ENCODE measurements at places on chromosomes 11 and 22.

- no peak for DNase-seq
Measured at GRCh38 chr22:46766611-46767010, 4.2 kb downstream of the TBC1D22A start.

- no peak for DNase-seq
Measured at GRCh38 chr11:109033627-109034338, 368.9 kb downstream of the DDX10 start.

DNA sequence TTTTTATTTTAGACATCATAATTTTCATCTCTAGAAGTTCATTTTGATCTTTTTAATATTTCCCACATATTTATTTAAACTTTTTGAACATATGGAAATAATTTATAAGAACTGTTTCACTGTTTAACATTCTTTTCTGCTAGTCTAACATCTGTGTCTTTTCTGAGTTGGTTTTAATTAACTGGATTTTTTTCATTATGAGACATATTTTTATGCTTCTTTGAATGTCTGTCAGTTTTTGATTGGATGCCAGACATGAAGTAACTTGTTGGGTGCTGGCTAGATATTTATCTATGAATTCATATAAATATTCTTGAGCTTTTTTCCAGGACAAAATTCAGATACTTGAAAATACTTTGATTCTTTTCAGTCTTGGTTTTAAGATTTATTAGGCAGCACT lies 317.8 kb upstream of the NCAM1 start:
- DNase-seq = no peak

DNA sequence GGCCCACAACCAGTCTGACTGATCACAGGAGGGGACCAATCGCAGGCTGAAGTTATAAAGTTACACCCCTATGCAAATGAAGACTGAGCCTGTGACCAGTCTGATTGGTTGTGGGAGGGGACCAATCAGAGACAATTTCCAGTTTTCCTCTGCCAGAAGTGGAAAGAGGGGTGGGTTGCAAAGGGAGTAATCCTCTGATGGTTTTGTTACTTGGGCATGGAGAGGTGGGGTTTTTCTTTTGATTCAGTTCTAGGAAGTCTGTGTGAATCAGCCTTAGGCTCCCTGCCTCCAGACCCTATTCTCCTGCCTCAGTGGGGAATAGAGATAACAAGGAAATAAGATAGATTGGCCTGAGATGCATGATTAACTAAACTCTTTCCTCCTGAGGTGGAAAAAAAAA lies 9.9 kb downstream of the OR6M1 start:
- DNase-seq = no peak

DNA sequence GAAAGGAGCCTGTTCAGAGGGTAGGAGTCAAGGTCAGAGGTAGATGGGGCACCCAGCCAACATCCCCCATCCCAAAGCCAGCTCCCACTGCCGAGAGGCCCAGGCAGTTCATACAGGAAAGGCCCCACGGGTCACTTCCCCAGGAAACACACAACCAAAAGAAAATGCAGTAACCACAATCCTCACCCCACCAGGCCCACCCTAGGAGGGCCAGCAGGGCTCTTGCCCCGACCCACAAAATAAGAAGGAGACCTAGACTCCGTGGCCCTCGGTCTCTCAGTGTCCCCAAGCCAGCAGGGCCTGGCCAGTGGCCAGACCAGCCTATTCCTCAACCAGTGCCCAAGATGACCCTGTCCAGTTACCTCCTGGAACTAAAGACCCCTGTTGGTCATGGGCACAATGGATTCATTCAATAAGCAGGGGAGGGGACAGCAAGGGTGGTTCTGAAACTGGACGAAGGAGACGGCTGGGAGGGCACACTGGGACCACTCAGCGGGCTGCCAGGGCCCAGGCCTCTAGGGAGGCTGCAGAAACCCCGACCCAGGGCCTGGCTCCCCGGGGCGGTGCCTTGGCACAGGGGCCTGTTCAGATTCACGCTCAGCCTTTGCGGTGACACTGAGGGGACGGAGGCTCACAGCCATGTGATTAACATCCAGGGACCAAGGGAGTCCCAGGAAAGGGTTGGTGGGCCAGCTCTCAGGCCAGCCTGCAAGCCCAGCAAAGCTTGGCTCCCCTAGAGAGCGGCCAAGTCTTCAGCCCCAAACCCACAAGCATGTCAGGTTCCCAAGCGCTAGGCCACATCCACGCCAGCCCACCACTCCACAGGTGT lies 5.5 kb downstream of the RAB3IL1 start:
- no peak for DNase-seq

GRCh38 chr11:103659206-103659618 lies 377.2 kb upstream of the DDI1 start:
- DNase-seq = no peak

GRCh38 chr11:3156282-3156660 lies 8.8 kb downstream of the OSBPL5 start:
- peak; percentile 38 for DNase-seq

GRCh38 chr22:44360668-44361381 lies 48.1 kb upstream of the SHISAL1 start:
- DNase-seq = no peak

- peak; percentile 67 for DNase-seq
Measured at GRCh38 chr11:115930886-115931547, 426.8 kb upstream of the CADM1 start.

DNA sequence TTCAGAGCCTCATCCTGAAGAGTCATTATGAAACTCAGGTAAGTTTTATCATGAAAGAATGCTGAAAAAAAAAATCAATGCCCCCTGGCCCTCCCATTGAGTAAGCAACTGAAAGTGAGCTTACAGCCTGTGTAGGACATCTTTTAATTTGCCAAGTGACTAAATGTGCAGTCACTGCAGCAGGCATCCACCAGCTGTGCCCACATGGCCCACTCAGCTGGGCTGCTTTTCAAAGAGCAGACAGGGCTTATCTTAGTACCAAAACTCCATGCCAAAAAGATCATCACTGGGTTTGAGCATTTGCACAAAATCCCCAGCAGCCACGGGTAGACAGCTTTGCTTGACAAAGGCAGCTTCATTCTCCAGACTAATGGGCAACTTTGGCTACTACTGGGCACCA lies 709.7 kb downstream of the NTM start:
- no peak for DNase-seq

DNA sequence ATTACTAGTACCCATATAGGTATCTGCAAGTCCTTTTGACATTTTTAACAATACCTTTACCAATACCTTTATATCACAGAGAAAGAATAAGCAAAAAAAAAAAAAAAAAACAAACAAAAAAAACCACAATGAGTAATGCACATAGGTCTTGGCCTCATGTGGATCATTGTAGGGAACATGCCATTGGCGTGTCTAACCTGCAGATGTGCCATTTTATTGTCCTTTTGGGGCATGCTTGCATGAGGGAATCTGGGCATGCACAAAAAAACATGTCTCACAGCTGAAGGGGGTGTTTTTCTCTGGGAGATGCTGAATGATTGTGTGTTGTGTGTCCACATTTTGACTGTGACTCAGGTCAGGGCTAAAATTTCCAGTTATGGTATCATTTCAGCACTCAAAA lies 361.6 kb downstream of the GUCY1A2 start:
- no peak for DNase-seq

- no peak for DNase-seq
Measured at GRCh38 chr11:117420143-117420485, 92.5 kb downstream of the CEP164 start.

- DNase-seq = no peak
Measured at GRCh38 chr11:21560466-21560975, 632.4 kb upstream of the ANO5 start.

DNA sequence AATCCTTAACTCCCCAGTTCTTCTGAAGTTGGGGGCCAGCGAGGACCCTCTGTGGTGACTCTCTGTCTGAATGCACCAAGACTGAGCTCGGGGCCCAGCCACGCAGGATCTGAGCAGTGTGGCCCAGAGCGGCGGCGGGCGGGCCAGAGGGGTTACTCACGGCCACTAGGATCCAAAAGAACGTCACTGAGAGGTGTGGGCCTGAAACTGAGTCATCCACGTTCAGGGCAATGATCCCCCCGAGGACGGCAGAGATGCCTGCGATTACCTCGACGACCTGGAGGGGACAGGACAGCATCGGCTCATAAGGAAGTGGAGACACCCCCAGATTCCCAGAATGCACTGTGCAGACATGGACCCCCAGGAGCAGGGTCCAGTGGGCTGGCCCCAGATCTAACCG lies 11.2 kb downstream of the MLC1 start:
- no peak for DNase-seq

DNA sequence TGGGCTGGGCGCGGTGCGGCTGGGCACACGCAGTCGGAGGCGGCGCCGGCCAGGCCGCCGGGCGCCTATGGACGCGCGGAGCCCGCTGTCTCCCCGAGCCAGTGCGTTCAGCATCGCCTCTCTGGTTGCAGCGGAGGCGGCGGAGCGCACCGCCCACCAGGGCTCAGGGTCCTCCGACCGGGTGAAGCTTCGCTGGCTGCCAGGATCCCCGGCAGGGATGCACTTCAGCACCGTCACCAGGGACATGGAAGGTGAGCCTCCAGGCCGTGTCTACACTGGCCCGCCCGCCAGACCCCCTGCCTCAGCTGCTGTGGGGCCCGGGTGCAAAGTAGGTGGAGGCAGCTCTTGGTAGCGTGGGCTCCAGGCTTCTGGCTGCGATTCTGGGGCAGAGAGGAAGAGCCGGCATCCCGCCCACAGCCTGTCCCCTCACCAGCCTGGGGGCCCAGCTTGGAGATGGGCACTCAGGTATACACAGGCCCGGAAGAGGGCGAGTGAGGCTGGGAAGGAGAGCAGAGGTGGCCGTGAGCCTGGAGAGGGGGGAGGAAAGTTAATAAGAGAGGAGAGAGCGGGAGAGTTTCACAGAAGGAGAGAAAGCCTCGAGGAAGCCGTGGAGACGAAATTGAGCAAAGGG lies 1.0 kb upstream of the TBX1 start:
- no peak for DNase-seq

DNA sequence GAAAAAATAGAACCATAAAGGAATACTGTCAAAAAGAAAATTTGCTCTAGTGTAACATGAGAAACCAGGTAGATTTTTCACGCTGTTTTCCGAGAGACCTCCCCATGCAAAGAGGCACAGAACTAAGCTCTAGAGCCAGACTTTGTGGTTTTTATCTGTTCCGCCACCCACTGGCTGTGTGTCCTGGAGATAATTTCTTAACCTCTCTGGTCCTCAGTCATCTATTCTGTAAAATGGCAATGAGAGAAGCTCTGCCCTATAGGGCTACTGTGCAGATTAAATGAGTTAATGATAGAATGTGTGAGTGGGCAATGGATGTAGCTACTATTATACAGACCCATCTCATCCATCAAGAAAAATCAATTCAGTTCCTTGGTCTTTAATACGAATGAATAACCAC lies 9.4 kb upstream of the SIGIRR start:
- DNase-seq = no peak

GRCh38 chr11:8283100-8283464 lies 19.4 kb upstream of the LMO1 start:
- DNase-seq = no peak

DNA sequence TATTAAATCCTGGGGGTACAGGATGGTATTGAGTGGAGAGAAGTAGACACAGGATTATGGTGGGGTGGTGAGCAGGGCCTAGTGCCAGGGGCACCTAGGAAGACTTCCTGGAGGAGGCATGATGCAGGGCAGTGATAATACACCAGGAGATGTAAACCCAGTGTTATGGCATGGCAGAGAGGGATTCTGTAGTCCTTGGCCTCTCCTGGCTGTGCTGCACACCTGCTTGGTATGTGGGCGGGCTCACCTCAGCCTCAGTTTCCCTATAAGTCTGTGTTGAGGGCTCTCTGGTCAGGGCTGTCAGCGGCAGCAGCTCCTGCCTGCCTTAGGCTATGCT lies 2.2 kb downstream of the PDXP start:
- DNase-seq = no peak

DNA sequence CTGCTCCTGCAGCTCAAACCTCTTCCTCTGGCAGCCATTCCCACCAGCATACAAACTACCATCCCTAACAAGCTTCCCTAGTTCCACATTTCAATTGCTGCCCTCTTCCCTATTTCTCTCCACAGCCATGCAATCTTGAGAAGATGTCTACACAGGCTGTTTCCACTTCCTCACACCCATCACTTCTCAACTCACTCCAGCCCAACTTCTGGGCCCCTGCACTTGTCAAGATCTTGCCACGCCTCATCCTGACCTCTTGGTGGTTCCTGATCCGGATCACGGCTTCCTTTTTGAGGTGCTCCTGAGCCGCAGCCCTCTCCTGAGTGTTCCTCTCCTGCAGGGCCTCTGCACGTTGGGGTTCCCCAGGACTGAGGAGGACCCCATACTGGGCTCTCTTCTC lies 22.6 kb downstream of the RPL27A start:
- DNase-seq = peak; percentile 57

GRCh38 chr11:133509924-133510697 lies 22.2 kb downstream of the OPCML start:
- no peak for DNase-seq

- no peak for DNase-seq
Measured at GRCh38 chr22:49751966-49752597, 75.6 kb downstream of the BRD1 start.

DNA sequence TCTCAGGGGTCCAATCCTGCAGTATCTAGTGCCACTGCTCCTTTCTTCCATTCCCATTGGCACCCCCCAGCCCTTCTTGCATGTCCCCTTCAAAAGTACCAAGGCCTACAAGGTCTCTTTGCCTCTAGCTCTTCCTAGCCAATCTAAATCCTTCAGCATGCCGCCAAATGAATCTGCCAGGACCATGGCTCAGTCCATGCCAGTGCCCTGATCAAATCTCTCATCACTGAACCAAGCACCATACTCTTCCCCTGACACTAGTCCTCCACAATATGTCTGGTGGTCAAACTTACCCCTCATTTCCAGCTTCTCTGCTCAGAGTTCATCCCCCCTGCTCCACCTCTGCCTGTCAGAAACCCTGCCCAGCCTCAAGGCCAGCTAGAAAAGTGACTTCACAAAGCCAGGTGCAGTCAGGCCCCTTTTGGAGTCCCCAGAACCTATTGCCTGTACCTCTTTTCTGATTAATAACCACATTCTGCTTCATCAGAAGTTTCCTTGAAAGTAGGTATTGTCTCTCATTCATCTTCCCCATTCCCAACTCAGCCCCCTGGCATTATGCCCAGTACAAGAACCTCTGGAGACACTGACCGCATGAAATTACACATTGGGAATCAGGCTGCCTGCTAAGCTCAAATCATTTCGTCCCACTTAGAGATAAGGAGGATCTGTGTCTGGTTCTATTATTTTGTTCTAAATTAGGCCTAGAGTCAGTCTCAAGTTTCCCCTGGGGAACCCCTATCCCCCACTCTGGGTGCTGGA lies 11.4 kb downstream of the FEN1 start:
- no peak for DNase-seq

GRCh38 chr22:22200569-22201184 lies 43.9 kb upstream of the VPREB1 start:
- DNase-seq = no peak

GRCh38 chr22:36197065-36197440 lies 4.6 kb downstream of the APOL4 start:
- peak; percentile 57 for DNase-seq

GRCh38 chr11:18722293-18722637 lies 3.7 kb downstream of the IGSF22 start:
- no peak for DNase-seq

DNA sequence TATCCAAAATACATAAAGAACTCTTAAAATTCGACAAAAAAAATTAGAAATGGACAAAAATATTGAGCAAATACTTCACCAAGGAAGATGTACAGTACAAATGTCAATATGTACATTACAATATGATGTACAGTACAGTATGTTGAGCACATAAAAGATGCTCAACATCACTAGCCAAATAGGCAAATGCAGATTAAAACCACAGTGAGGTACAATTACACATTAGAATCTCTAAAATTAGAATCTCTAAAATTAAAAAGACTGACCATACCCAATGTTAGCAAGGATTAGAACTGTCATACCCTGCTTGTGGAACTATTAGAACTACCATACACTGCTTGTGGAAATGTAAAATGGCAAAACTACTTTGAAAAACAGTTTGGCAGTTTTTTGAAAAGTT lies 78.7 kb upstream of the TSPAN18 start:
- no peak for DNase-seq

Measured in suppressor macrophage treated with lipopolysaccharide for 1 hour (primary cell).